ENCODE measurements at places on chromosomes 5 and 9.
A peak's percentile ranks its signal among the peaks of the same experiment; 100 is the strongest.

GRCh38 chr9:25936031-25936430 lies 257.8 kb upstream of the TUSC1 start:
- DNase-seq = no peak

GRCh38 chr9:79382044-79382443 lies 189.7 kb upstream of the TLE4 start:
- no peak for DNase-seq

- no peak for DNase-seq
These were observed 105.2 kb downstream of the ROR2 start for GRCh38 chr9:91844701-91845291.

- DNase-seq = no peak
These were observed 60.6 kb upstream of the ZFR start for GRCh38 chr5:32504989-32505596.

GRCh38 chr5:69300537-69301203 lies 31.9 kb downstream of the CCDC125 start:
- DNase-seq = no peak

DNA sequence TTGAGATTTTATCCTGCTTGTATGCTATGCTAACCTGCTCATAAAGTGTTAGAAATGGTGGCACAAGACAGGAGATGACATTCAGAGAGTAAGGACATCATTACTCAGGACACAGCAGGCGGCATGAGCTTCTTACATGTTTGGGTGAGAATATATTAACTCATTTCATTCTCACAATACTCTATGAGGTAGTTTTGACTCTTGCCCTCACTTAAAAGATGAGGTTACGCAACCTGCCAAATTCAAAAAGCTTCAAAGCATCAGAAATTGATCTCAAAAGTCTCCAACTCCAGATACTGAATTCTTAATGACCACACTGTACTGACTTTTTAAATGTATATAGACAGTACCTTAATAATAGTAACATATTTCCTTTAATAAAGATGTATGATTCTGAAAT lies 60.8 kb downstream of the CDH18 start:
- no peak for DNase-seq

- DNase-seq = peak; percentile 64
These were observed 6.5 kb upstream of the FBXO10 start for GRCh38 chr9:37582548-37583157.

GRCh38 chr9:130870491-130871381 lies 25.9 kb downstream of the QRFP start:
- DNase-seq = no peak

GRCh38 chr9:1998111-1998510 lies 17.0 kb upstream of the SMARCA2 start:
- no peak for DNase-seq

GRCh38 chr9:33044677-33045282 lies 19.7 kb downstream of the DNAJA1 start:
- DNase-seq = no peak

GRCh38 chr5:158174918-158175851 lies 316.2 kb upstream of the CLINT1 start:
- peak; percentile 55 for DNase-seq

DNA sequence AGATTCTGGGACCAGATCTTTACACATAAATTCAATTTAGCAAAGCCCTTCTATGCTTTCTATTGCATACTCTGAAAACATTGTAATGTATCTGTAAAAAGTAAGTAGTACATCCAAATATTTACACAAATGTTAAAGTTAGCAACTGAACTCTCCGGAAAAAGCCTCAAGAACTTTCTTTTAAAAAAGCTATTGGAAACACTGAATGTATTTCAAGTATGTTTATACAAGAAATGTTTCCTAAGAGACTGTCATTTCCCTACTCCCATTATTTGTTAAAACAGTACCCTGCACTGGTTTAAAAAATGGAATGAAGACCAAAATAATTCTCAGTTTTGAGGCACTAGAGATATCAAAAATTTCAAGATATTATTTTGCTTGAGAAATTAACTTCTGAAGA lies 44.8 kb upstream of the TRIM36 start:
- DNase-seq = no peak

- no peak for DNase-seq
These were observed 1.6 kb upstream of the CD72 start for GRCh38 chr9:35619800-35620158.

DNA sequence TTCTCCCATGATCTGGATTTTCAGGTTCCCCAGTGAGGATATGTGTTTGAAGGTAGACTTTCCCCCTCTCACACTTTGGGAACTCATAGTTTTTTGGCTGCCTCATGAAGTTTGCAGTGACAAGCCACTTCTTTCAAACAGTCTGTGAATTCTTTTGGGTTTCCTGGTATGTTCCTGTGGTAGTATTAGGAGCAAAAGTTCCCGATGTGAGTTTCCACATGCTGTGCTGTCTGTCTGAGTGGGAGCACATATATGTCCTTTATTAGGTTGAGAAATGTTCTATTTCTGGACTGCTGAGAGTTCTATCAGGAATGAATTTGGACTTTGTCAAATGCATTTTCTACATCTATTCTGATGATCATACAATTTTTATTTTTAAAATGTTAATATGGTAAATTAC lies 273.2 kb upstream of the TARS1 start:
- no peak for DNase-seq

Measured in inflammatory macrophage (primary cell).